ENCODE measurements at places on chromosomes 3 and 15. TPM values are rescaled to one million over a fixed set of nuclear protein-coding genes. Genes with fewer than 3 reads are reported as not detected.

- H3K36me3 ChIP-seq = peaks cover 27% of the 10 kb centered on the region
- H3K4me3 ChIP-seq = no peak overlapping the region
- no peak for DNase-seq
- H3K4me1 ChIP-seq = no peaks in the 10 kb centered on the region
Observed at GRCh38 chr3:121667333-121667732, 6.6 kb upstream of the HCLS1 start.

- H3K27ac ChIP-seq = no peak overlapping the region
- DNase-seq = no peak
- H3K27me3 ChIP-seq = no peaks in the 10 kb centered on the region
- peaks cover 14% of the 10 kb centered on the region for H3K4me1 ChIP-seq
- H3K4me3 ChIP-seq = no peak overlapping the region
Observed at GRCh38 chr3:183653209-183654064, 18.0 kb downstream of the KLHL24 start.

GRCh38 chr15:34691034-34691433 lies 63.8 kb downstream of the GJD2 start:
- no peak overlapping the region for H3K27ac ChIP-seq
- H3K27me3 ChIP-seq = peaks cover 3% of the 10 kb centered on the region
- no peaks in the 10 kb centered on the region for H3K36me3 ChIP-seq
- peaks cover 30% of the 10 kb centered on the region for H3K4me1 ChIP-seq

GRCh38 chr3:4994144-4994730 lies 15.0 kb downstream of the BHLHE40 start:
- peaks cover 48% of the 10 kb centered on the region for H3K4me1 ChIP-seq
- peak overlapping the region; percentile 99 for H3K27ac ChIP-seq
- H3K4me3 ChIP-seq = peak overlapping the region; percentile 75
- H3K36me3 ChIP-seq = no peaks in the 10 kb centered on the region
- DNase-seq = peak; percentile 77

DNA sequence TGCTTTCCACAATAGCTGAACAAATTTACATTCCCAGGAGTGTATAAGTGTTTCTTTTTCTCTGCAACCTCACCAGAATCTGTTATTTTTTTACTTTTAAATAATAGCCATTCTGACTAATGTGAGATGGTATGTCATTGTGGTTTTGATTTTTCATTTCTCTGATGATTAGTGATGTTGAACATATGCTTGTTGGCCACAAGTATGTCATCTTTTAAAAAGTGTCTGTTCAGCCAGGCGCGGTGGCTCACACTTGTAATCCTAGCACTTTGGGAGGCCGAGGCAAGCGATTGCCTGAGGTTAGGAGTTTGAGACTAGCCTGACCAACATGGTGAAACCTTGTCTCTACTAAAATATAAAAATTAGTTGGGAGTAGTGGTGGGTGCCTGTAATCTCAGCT lies 619.3 kb downstream of the SI start:
- H3K36me3 ChIP-seq = no peaks in the 10 kb centered on the region
- no peak overlapping the region for H3K27ac ChIP-seq
- no peaks in the 10 kb centered on the region for H3K27me3 ChIP-seq
- no peaks in the 10 kb centered on the region for H3K4me1 ChIP-seq

DNA sequence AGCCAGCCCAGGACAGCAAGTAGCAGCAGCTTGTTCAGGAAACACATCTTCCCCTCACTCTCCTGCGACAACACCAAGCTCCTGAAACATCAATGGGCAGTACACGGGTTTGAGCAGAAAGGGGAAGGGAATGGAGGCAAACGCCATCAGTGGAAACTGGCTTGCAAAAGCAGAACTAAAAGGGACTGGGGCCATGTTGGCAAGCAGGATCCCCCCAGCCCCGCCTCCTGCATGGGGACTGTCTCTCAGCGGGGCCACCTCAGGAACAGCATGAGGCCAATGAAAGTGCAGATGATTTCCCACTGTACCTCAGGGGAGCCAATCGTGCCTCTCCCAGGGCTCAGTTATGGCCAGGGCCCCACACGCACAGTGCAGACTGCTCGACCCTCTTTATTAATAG lies 6.8 kb downstream of the CDAN1 start:
- H3K4me3 ChIP-seq = no peak overlapping the region
- H3K27me3 ChIP-seq = peaks cover 2% of the 10 kb centered on the region
- DNase-seq = no peak

DNA sequence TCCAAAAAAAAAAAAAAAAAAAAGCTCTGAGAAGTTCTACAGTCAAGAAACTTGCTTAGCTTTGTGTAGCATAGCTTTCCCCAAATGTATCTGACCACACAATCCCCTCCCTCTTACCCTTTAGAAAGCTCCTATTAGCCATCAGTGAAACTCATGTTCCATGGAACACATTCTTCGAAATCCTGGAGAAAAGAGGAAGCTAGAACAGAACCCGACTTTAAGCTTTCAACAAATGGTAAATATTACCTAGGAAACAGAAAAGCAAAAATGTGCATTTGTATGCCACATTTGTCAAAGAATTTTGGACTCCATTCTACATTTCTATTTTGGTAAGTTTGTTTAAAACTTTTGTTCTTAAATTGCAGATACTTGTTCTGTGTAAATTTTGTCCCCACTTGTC lies 17.4 kb upstream of the CRTC3 start:
- no peak for DNase-seq
- no peak overlapping the region for H3K4me3 ChIP-seq
- H3K27me3 ChIP-seq = no peaks in the 10 kb centered on the region
- H3K27ac ChIP-seq = no peak overlapping the region
- H3K36me3 ChIP-seq = peaks cover 31% of the 10 kb centered on the region
- H3K4me1 ChIP-seq = no peaks in the 10 kb centered on the region

DNA sequence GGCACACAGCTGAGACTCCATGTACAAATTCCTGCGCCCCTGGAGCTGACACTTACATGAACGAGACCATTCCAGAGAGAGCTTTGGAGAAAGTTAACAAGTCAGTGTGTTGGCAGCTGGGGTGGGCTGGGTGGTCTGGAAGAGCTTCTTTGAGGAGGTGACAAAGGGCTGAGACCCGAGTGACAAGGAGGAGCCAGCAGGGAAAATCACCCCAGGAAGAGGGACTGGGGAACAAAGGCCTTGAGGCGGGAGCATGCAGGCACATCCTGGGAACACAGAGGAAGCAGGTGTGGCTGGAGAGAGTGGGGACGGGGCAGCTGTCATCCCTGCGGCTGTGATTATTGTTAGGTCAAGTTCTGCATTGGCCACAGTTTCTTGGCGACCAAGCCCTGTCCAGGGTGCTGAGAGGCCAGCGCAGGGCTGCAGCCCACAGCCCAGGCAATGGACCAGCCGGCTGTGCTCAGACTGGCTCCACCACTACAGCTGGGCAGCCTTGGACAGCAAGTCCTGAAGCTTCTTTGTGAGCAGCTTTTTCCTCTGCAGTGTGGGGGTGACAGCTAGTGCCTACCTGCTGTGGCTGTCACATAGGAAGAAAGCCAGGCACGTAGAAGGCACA lies 34.2 kb upstream of the PRR23E start:
- H3K4me1 ChIP-seq = no peaks in the 10 kb centered on the region
- H3K27ac ChIP-seq = no peak overlapping the region
- H3K4me3 ChIP-seq = no peak overlapping the region
- DNase-seq = peak; percentile 30

The VGLL3 gene
- total RNA-seq = 136 TPM

DNA sequence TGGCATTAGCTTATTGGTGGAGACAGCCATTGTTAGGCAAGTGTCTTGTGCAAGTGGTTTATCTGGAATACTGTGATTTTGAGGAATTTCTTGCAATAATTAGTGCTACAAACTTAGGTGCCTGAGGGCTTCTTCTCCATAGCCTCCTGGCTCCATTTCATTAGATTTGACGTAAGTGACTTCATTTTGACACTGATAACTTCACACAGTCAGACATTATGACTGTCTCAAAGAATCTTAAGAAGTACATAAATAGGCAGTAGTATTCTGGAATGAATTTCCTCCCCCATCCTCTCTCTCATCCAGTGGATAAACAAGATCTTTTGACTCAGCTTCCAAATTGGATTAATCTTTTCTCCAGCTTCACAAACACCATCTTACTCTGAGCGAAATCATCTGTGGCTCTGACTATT lies 19.0 kb downstream of the ARL14 start:
- peaks cover 5% of the 10 kb centered on the region for H3K36me3 ChIP-seq
- H3K27me3 ChIP-seq = no peaks in the 10 kb centered on the region
- peak overlapping the region; percentile 81 for H3K27ac ChIP-seq
- peaks cover 73% of the 10 kb centered on the region for H3K4me1 ChIP-seq

- peaks cover 4% of the 10 kb centered on the region for H3K27me3 ChIP-seq
- no peak overlapping the region for H3K27ac ChIP-seq
- H3K36me3 ChIP-seq = no peaks in the 10 kb centered on the region
- H3K4me1 ChIP-seq = peaks cover 14% of the 10 kb centered on the region
- DNase-seq = no peak
Observed at GRCh38 chr3:184651904-184652303, 60.0 kb downstream of the MAGEF1 start.

GRCh38 chr3:169363318-169364265 lies 299.9 kb downstream of the MECOM start:
- no peak for DNase-seq
- no peaks in the 10 kb centered on the region for H3K36me3 ChIP-seq
- no peak overlapping the region for H3K27ac ChIP-seq

The IQCB1 gene
- 8.7 TPM for total RNA-seq

The C15orf62 gene
- total RNA-seq = 0.11 TPM

All from HFFc6 (cell line).